ENCODE measurements at places on chromosomes 5 and 9.
A peak's percentile ranks its signal among the peaks of the same experiment; 100 is the strongest.

DNA sequence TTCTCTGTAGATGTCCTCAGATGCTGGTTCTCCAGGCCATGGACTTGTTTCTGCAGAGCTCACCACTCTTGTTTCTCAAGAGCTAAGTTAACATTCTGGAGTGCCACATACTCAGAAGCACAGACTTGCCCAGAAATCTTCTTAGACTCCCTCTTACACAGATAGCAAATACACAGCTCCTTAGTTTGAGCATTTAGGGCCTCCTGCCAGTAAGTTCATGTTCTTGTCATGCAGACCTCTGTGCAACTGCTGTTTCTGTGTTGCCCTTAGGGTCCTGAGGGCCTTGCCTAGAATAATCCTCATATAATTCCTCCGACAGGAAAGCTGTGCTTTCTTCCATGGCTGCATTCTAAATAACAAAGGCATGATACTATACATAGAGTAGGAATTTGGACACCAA lies 1.3 kb upstream of the PTPDC1 start:
- no peak for DNase-seq

GRCh38 chr9:114400219-114400618 lies 12.4 kb upstream of the AKNA start:
- no peak for DNase-seq

DNA sequence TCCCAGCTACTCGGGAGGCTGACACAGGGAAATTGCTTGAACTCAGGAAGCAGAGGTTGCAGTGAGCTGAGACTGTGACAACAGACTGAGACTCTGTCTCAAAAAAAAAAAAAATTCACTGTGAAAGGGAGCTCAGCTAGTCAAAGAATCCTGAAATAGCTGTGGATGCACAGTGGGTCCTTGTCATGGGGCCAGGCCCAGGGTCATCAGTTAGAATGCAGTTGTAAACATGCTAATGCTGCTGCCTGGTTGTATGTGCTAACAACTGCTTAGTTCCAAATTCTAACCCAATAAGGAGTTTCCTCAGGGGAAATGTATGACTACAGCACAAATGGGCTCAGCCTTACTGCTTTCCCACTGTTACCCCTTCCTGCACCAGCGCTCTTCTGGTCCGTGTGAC lies 84.0 kb downstream of the PALM2AKAP2 start:
- no peak for DNase-seq

GRCh38 chr5:179321206-179321987 lies 23.9 kb downstream of the ADAMTS2 start:
- no peak for DNase-seq

- peak; percentile 12 for DNase-seq
Measured at GRCh38 chr9:15211160-15211814, 95.7 kb downstream of the TTC39B start.

GRCh38 chr9:16179566-16179965 lies 626.7 kb downstream of the CCDC171 start:
- DNase-seq, result no peak

Measured in NCI-H226 (cell line).